ENCODE measurements at places on chromosomes 4 and X.

DNA sequence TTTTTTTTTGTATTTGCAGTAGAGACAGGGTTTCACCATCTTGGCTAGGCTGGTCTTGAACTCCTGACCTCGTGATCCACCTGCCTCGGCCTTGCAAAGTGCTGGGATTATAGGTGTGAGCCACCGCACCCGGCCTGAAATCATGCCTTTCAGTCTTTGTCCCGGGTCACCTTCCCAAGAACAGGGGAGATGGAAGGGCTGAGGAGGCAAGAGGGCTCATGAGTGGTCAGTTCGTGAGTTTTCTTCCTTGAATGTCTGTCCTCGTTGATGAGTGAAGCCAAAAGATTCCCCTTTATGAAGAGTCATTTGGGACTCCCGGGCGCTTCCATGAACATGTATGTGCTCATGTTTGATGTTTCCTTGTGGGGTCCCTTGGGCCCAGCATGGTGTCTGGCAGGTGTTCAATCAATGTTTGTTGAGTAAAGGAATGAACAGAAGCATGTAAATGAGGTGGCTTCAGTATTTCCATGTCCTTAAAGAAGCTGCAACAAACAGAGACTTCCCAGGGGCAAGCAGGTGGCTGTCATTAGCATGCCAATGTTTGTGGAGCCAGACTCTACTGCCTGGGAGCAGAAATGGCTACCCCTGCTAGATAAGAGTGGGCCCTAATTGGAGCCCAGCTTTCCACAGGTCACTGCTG, 3.4 kb upstream of the SEPTIN6 start:
- no peak for DNase-seq

DNA sequence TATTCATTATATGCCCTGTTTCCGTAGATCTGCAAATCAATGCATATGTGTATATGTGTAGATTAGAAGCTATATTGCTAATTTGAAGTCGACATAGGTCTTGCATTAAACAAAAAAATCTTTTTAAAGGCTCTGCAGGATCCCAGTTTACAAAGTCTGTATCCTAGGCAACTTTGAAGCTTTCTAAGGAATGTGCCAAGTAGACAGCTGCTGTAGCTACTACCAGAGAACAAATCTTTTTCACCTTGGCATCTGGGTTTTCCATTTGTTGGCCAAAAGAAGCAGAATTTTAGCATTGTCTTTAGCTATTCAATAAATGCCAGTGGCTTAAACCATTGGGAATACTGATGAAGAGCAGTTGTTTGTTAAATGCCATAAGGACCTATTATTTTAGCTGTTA, 88.0 kb downstream of the NAA11 start:
- DNase-seq, result no peak

- DNase-seq, result no peak
These were observed 79.7 kb downstream of the KIT start for GRCh38 chr4:54737421-54737820.

GRCh38 chr4:74793757-74794381, 454 bp downstream of the BTC start:
- no peak for DNase-seq

- no peak for DNase-seq
These were observed 172.4 kb downstream of the PDGFC start for GRCh38 chr4:156799121-156799589.

DNA sequence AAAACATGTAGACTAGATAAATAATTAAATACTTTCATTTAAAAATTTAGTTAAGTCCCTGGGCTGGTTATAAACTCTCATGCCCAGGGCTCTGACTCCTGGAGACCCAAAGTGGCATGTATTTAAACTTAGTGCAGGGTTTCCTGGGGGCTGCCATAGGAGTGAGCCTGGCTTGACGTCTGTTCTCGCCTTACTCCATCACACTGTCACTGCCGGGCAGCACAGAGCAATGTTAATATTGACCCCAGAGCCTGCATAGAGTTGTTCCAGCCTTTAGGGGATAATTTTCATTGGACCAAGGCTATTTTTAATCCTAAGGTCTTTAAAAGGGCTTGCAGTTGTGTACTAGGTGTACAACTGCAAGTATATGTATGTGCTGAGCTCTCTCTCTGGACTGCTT, 31.2 kb downstream of the KIAA0232 start:
- no peak for DNase-seq

GRCh38 chr4:42347076-42347475, 50.2 kb upstream of the SHISA3 start:
- no peak for DNase-seq

GRCh38 chr4:140240237-140240636, 86.3 kb upstream of the MAML3 start:
- DNase-seq, result no peak

DNA sequence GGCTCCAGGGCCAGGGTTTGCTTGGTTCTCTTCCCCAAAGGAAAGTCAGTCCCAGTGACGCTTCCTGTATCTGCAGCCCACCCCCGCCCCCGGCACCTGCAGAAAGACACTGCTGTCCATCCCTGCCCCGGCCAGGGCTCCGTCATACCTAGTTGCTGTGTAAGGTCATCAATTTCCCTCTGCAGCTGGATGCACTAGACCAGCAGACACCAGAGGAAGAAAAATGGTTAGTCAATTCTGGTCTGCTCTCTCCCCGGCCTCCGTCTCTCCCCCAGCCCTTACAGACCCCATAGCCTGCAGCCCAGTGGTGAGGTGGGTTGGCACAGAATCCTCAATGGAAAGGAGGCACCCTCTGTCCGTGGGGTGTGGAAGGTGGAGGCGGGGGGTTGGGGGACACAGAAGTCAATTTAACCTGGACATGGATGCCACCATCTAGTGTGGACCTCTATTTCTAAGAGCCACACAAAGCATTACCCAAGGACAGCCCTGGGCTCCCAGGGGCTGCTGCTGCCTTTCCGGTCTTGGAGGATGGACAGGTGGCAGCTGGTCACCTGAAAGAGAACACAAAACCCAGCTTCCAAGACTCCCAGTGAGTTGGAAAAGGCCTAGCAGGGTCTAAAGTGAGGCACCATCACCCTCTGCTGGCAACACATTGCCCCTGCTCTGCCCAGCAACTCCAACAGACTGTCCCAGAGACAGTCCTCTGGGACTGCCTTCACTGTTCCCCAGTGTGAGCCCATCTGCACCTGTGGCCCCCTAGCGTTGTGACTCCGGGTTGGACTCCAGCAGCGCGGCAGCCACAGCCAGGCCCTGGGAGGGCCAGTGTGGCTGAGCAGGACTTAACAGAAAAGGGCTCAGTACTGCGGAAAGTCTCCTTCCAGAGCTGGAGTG, 40.2 kb upstream of the NHSL2 start:
- no peak for DNase-seq

GRCh38 chr4:168570466-168570865, 73.6 kb downstream of the PALLD start:
- no peak for DNase-seq

Data from glomerular endothelial cell (primary cell).